Activated T-helper 17 cell treated with anti-CD3 and anti-CD28 coated beads, Interleukin-2, amount 50 U/mL, for 72 hours (primary cell): ENCODE measurements at places on chromosomes 3 and 15.

DNA sequence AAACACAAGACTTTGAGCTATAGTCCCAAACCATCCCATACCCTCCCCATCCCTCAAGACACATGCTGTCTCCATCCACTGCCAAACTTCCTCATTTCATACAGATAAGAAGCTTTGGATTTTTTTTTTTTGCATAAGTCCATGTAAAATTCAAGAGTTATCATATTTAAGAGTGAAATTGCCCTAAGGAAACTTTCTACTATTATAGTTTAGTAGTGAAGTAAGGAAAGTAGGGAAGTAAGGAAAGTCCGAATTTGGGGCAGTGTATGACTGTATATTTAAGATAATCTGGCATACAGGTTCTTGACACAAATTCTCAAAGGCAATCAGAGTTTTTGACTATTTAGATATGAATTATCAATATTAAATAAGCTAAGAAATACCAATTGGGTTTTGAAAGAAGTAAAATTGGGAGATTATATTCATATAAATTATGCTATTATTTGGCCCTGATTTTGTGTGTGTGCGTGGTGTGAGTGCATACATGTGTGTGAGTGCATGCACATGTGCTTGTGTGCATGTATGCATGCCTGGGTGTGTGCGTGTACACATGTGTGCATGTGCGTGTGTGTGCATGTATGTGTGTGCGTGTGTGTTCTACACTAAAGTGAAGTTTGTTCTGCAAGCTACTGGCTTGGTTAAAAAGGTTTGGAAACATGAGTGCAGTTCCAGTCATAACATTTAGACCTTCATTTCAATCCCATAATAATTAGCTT is 83.6 kb upstream of the MBNL1 start:
- ATAC-seq, result no peak

GRCh38 chr3:66762916-66763693 is 235.0 kb upstream of the KBTBD8 start:
- no peak for ATAC-seq

DNA sequence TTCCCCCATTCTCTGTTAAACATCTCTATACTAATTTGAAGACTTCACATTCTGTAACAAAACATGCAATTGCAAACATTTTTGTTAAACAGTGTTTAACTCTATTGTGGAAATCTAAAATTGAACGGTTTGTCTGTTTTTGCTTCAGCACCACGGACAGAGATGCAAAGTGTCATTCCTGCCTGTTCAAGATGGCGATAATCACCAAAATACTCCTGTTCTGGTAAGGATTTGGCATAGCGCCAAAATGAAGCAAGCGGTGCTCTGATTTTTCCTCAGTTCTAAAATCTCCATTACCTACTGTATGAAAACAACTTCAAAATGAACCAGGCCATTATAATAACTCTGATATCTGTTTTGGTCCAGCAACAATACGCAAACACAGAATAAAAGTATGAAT is 129.7 kb upstream of the TUSC7 start:
- no peak for ATAC-seq

- ATAC-seq, result no peak
Observed at GRCh38 chr3:134468519-134468918, 17.3 kb downstream of the ANAPC13 start.

GRCh38 chr3:47578119-47578632 is 489 bp downstream of the CSPG5 start:
- ATAC-seq, result peak; percentile 78

- ATAC-seq, result no peak
Observed at GRCh38 chr15:74391582-74392450, 24.4 kb upstream of the CYP11A1 start.

GRCh38 chr3:81601707-81602305 is 159.6 kb downstream of the GBE1 start:
- no peak for ATAC-seq

DNA sequence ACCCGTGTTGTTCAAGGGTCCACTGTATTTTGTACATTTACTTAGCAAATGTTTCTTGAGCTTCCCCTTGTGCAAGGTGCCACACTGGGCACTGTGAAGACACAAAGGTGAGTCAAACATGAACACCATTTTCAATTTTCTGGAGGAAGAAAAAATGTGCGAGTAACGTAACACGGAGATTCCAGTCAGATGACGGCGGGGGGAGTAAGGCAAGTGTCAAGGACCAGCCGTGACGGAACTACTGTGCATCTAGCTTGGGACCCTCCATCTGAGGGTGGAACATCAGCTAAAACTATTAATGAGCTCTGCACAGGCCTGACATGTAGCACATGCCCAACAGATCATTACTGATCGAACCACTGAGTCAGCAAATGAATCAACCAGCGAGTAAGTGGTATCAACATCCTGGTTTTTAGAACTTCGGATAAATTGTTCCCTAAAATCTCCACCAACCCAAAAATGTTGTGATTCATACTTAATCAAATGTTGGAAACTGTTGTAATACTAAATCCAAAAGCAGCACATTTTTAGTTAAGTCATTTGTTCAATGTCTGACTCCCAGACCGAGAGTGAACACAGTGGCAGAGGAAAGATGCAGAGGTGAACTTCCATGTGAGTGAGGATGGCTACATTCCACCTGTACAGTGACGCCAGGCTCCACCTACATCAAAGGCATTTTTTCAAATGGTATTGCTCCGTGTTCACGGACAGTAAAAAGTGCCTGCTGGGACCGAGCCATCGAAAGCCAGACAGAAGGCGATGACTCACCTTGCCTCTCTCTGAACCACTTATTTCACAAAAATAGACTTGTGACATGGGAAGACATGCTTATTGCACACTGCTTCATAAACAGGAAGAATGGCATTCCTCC is 172.2 kb downstream of the ATP10A start:
- ATAC-seq, result no peak

- no peak for ATAC-seq
Observed at GRCh38 chr15:70121624-70122302, 24.0 kb upstream of the TLE3 start.

DNA sequence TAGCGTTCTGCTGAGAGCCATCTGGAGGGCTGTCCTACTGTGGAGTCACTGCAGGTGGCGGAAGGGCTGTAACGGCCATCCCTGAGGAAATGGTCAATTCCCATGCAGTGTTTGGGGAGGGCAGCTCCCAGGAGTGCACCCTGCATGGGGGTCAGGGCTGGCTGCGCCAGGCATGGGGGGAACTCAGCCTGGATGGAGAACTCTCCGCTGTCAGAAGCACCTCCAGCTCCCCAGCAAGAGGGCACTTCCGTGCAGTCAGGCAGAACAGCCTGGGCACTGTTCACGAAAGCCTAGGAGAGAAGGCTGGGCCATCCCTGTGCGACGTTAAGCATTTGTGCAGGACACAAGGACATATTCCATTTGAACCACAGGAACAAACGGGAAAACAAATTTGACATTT is 105.2 kb downstream of the LRIG1 start:
- ATAC-seq, result no peak

GRCh38 chr15:44861917-44862316 is 94.6 kb upstream of the TERB2 start:
- no peak for ATAC-seq

GRCh38 chr15:49990835-49991545 is 128.0 kb downstream of the ATP8B4 start:
- ATAC-seq, result no peak

GRCh38 chr15:71114887-71115566 is at the start of gene THSD4:
Gene THSD4, plus strand, starts transcription at chr15:71115471.
- ATAC-seq, result peak; percentile 88

- no peak for ATAC-seq
Observed at GRCh38 chr3:112136046-112136445, 3.0 kb upstream of the GCSAM start.

DNA sequence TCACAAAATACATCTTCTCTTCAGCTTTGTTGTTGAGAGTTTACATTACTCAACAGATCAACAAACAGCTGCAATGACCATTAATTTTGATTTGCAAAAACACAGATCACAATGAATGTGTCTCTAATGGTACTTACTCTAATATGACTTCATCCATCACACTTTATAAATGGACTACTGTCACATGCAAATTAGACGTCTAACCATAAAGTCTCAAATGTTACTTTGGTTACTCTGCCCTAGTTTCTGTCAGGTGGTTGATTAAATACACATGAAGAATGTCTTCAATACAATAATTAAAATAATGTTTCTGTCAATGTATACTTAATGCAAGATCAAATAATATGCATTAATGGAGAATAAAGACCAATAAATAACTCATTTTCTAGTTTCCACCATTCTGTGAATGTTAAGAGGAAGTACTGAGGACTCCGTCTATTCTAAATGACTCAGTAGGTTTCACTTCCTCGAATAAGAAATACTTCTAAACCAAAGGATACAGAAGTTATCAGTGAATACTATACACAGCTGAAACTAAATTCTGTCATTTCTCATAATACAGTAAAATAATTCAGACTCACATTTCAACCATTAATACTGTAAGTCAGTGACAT is 145.8 kb downstream of the CBLB start:
- peak; percentile 83 for ATAC-seq

- ATAC-seq, result no peak
Observed at GRCh38 chr15:96764946-96765345, 434.4 kb downstream of the NR2F2 start.

DNA sequence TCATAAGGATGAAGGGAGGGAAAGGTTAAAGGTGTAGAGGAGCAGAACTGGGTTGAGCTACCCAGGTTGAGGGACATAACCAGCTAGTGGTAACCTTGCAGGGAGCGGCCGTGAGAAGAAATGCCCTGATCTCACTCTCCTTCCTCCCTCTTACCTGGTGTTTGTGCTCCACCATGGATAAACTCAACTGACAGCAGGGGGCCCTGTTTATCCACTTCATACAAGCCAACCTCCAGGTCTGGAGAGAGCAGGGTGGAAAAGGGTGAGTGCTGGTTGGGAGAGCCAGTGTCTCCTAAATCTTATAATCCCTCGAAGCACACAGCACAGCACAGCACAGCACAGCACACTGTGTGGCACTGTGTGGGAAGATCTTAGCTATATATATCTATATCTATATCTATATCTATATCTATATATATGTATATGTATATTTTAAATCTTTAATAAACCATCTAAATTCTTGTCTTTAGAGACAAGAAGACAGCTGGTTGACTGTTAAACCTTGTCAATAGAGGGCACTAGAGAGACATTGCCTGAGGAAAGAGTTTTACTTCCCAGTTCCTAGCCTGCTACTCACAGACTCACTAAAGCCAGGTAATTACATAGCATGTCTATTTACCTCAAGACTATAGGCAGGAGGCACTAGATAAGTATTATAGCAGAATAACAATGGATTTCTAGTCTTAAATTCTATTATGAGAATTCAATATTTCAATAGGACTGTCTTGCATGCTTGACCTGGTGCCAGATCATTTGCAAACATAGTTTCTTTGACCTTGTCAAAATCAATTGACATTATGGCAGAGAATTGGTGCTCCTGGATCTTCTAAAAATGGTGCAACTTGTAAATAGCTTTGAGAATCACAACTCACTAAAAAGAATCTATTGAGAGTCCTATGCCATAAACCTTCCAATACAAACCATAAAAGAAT is 21.7 kb upstream of the FMN1 start:
- no peak for ATAC-seq

- ATAC-seq, result no peak
Observed at GRCh38 chr15:66733976-66734375, 31.9 kb downstream of the SMAD6 start.

GRCh38 chr3:53941950-53942349 is 50.3 kb upstream of the SELENOK start:
- no peak for ATAC-seq

DNA sequence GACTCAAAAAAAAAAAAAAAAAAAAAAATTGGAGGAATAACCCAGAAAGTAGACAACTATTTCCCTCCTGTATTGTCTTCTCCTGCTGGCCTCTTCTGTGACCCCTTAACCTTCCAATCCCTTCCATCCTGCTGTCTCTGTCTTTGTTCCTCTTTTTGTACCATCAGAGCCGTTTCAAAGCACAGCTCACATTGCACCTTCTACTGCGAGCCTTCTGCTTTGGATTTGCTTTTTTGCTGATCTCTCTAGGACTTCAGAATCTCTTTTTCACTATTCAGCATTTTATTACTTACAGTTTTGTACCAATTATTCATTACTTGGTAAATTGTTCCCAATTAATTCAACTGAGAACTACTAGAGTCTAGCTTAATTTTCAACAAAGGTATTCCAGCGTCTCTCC is 284.0 kb upstream of the TBL1XR1 start:
- ATAC-seq, result no peak

- ATAC-seq, result no peak
Observed at GRCh38 chr3:39329493-39329892, at the start of gene CCR8. Gene CCR8, plus strand, starts transcription at chr3:39329709. Its CDS starts 2,623 bp downstream, at chr3:39332332.

- peak; percentile 34 for ATAC-seq
Observed at GRCh38 chr3:12194669-12195161, 36.0 kb upstream of the TIMP4 start.

DNA sequence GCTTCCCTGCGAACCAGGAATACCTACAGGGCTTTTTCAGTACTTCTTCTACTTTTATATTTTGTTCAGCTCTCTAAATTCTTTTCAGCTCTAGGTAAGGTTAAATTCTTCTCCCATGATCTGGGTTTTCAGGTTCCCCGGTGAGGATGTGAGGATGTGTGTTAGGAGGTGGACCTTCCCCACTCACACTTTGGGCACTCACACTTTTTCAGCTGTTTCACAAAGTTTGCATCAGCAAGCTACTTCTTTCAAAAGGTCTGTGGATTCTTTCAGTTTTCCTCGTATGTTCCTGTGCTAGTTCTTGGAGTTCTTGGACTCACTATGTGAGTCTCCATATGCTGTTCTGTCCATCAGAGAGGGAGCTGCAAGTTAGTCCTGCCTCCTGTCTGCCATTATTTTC is 13.9 kb upstream of the OR5K2 start:
- no peak for ATAC-seq

GRCh38 chr3:85912980-85913379 is 954.2 kb downstream of the CADM2 start:
- no peak for ATAC-seq

DNA sequence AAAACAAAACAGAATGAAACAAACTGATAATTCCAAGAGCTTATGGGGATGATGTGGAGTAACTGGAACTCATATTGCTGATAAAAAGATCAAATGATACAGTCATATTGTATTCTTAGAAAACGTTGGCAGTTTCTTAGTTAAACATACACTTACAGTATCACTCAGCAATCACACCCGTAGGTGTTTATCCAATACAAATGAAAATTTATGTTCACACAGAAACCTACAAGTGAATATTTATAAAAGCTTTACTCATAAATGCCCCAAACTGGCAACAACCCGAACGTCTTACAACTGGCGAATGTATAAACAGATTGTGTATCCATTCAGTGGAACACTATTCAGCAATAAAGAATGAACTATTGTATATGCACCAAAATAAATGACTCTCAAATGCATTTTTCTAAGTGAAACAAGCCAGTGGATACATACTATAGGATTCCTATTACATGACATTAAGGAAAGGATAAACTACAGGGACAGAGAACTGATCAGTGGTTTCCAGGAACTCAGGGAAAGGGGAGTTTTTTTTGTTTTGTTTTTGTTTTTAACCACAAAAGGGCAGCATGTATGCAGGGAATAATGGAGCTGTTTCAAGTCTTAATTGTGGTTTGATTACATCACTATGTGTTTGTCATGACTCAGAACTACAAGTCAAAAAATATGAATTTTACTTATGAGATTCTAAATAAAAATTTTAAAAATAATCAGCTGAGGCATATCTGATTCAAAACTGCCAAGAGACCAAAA is 71.8 kb upstream of the NDUFB4 start:
- peak; percentile 73 for ATAC-seq
